SK-N-DZ (cell line): ENCODE measurements at places on chromosomes 13 and 19.
A peak's percentile ranks its signal among the peaks of the same experiment; 100 is the strongest.

- DNase-seq = peak; percentile 60
Measured at GRCh38 chr13:70729369-70729768, 621.1 kb upstream of the KLHL1 start.

- no peak for DNase-seq
Measured at GRCh38 chr13:112972867-112973576, 4.0 kb downstream of the MCF2L start.

GRCh38 chr13:95181586-95181985, 119.7 kb downstream of the ABCC4 start:
- DNase-seq = no peak

GRCh38 chr13:68813180-68813796, 1294.3 kb upstream of the ATXN8OS start:
- no peak for DNase-seq

DNA sequence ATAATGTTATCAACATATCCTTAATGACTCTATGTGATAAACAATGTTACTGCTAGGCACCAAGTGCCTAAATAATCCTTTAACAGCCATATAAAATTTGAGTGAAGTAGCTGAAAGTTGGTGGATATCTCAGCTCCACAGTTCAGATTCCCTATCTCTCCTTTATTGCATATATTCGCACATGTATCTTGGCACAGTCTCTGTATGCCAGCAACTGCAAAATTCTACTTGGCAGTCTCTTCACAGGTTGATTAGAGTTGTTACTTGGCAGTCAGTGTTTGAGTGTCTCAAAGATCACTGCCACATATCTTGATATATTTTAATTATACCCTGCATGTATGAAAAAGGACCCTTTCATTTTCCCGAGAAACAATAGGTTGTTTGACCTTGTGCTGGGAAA, 879.3 kb downstream of the OLFM4 start:
- DNase-seq = no peak

- no peak for DNase-seq
Measured at GRCh38 chr13:29456419-29456818, 139.1 kb downstream of the SLC7A1 start.
